ENCODE measurements at places on chromosomes 5 and 9. TPM values are rescaled to one million over a fixed set of nuclear protein-coding genes. Genes with fewer than 3 reads are reported as not detected.
A peak's percentile ranks its signal among the peaks of the same experiment; 100 is the strongest.

The ADAM19 gene
- total RNA-seq, result 136 TPM

The TRIM7 gene
- 0.32 TPM for total RNA-seq

The PDLIM4 gene
- total RNA-seq, result not detected

The EGFLAM gene
- total RNA-seq, result not detected

The N4BP3 gene
- total RNA-seq, result 17.4 TPM

DNA sequence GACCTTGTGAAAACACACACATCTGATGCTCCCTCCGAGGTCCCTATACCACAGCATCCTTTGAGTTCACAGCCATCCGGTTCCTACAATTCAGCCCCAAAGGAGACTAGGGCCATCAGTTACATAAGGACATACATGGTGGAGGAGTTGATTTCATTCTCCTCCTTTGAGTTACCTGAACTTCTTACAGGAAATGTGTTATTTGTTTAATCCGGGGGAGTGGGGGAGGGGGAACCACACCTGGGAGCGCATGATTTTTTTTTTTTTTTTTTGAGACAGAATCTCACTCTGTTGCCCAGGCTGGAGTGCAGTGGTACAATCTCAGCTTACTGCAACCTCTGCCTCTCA is 30.7 kb downstream of the SEMA4D start:
- peaks cover 92% of the 10 kb centered on the region for H3K4me1 ChIP-seq
- peaks cover 13% of the 10 kb centered on the region for H3K36me3 ChIP-seq
- peak overlapping the region; percentile 69 for H3K4me3 ChIP-seq
- DNase-seq, result peak; percentile 13
- no peaks in the 10 kb centered on the region for H3K27me3 ChIP-seq

GRCh38 chr5:179607160-179607931 is 16.1 kb downstream of the HNRNPH1 start:
- H3K4me1 ChIP-seq, result no peaks in the 10 kb centered on the region
- DNase-seq, result no peak
- H3K36me3 ChIP-seq, result peaks cover 88% of the 10 kb centered on the region
- no peak overlapping the region for H3K27ac ChIP-seq
- H3K27me3 ChIP-seq, result no peaks in the 10 kb centered on the region

The PRLR gene
- total RNA-seq, result 2.3 TPM

GRCh38 chr9:124330011-124330697 is 72.4 kb downstream of the NEK6 start:
- no peaks in the 10 kb centered on the region for H3K27me3 ChIP-seq
- H3K36me3 ChIP-seq, result peaks cover 78% of the 10 kb centered on the region
- H3K27ac ChIP-seq, result no peak overlapping the region

GRCh38 chr5:74096325-74096724 is 470.3 kb downstream of the ARHGEF28 start:
- H3K27me3 ChIP-seq, result no peaks in the 10 kb centered on the region
- H3K36me3 ChIP-seq, result no peaks in the 10 kb centered on the region
- no peaks in the 10 kb centered on the region for H3K4me1 ChIP-seq
- H3K4me3 ChIP-seq, result no peak overlapping the region

GRCh38 chr5:104298518-104298917 is 735.9 kb upstream of the NUDT12 start:
- H3K4me1 ChIP-seq, result no peaks in the 10 kb centered on the region
- H3K4me3 ChIP-seq, result no peak overlapping the region
- H3K36me3 ChIP-seq, result no peaks in the 10 kb centered on the region
- no peak overlapping the region for H3K27ac ChIP-seq
